ENCODE measurements at places on chromosomes 12 and 14.

GRCh38 chr14:74860899-74861733, 14.8 kb downstream of the PROX2 start:
- DNase-seq: peak; percentile 91

DNA sequence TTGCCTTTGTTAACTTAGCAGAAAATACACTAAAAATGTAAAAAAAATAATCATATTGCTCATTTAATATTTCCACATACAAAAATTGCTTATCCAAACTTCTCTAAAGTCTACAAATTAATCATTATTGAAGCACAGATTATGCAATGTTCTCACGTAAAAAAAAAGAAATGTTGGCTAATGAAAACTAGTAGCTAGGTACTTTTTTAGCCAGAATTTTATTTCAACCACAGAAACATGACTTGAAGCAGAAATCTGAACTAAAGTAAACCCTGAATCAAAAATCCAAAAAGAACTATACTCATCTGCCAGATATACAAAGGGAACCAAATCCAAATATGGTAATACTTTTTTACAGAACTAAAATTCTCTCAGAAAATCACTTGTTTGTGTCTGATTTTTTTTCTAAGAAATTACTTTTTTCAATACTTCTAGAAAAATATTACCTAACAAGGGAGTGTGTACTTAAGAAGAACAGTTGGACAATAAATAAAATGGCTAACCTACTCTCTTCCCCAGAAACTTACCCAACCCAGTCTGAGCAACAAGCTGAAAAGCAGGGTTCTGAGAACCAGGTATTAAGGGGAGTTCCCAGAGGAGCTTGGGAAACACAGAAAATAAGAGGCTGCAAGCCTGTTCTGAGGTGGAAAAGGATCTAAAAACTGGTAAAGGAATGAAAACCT, 78.4 kb upstream of the RAP1B start:
- DNase-seq: no peak

GRCh38 chr12:51307655-51308593, 16.1 kb downstream of the BIN2 start:
- DNase-seq: peak; percentile 43

DNA sequence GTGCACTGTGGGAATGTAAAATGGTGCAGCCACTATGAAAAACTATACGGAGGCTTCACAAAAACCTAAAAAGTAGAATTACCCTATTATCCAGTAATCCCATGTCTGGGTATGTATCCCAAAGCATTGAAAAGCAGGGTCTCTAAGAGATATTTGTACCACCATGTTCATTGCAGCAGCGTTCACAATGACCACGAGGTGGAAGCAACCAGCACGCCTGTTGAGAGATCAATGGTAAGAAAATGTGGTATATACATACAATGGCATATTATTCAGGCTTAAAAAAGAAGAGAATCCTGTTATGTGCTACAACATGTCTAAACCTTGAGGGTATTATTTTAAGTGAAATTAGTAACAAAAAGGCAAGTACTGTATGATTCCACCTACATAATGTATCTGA, 910 bp upstream of the NOPCHAP1 start:
- no peak for DNase-seq

- DNase-seq: no peak
These were observed 224.9 kb downstream of the NTF3 start for GRCh38 chr12:5656836-5657235.

DNA sequence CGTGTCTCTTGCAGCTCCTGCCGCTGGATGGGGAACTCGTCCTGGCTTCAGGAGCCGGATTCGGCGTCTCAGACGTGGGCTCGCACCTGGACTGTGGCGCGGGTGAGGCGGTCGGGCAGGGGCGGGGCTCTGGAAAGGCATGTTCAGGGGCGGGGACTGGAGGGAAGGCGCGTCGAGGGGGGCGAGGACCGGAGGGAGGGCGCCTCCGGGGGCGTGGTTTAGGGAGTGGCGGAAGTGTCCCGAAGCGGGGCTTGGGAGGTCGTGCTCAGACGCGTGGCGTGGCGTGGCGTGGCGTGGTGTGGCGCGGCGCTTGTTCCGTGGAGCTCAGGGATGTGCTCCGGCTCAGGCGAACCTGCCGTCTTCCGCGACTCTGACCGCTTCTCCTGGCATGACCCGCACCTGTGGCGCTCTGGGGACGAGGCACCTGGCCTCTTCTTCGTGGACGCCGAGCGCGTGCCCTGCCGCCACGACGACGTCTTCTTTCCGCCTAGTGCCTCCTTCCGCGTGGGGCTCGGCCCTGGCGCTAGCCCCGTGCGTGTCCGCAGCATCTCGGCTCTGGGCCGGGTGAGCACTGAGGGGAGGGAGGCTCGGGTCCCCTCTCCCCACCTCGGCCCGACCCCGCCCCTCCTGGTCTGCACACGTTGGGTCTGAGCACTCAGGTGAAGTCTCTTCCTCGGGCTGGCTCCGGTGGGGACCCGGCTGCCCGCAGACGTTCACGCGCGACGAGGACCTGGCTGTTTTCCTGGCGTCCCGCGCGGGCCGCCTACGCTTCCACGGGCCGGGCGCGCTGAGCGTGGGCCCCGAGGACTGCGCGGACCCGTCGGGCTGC, 6.2 kb downstream of the AMN start:
- DNase-seq: peak; percentile 82

DNA sequence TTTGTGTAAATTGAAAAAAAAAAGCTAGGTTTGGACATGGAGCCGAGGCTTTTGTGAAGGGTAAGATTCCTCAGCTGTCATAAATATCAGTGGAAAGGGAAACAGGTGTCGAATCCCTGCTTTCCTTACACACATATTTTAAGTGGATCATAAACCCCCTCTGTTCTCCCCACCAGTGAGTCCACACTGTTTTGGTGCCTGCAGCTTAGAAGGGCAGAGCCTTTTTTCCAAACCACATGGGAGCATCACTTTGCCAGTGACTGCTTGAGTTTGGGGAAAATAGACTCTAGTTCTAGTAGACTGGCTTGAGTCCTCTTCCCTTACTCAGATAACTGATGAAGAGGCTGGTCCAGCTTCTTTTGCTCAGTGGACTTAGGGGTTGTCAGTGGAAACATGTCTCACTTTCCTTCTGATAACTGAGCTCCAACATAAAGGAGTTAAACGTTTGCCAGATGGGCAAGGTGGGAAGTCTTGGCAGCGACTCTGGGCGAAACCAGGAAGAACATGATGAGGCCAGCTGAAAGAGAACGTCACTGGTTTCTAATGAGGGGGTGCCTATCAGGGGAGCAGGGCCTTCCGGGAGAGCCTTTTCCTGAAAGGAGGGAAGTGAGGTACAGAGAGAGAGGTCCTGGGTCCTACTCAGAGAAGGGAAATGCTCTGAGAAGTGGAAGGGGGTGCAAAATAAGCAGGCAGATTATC, 168.1 kb upstream of the PARP11 start:
- no peak for DNase-seq

- DNase-seq: no peak
These were observed 51.8 kb downstream of the GNS start for GRCh38 chr12:64707362-64707761.

DNA sequence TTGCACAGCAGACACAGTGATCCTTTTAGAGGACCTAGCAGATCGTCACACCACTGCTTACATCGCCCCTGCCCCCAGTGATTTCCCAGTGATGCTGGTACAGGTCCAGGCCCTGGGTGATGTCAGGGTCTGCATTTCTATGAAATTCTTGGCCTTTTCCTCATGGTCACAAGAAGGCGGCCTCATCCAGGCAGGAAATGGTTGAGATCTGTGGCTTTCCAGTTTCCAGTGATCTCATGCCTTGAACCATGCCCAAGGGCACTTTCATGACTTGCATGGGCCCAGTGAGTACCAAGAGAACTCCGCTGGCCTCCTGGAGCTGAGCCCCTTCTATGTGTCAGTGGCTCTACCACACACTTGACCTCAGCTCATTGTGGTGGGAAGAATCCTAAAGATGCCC, 41.9 kb upstream of the BDKRB2 start:
- no peak for DNase-seq

- DNase-seq: no peak
These were observed 107.5 kb downstream of the DAAM1 start for GRCh38 chr14:59295951-59296350.

DNA sequence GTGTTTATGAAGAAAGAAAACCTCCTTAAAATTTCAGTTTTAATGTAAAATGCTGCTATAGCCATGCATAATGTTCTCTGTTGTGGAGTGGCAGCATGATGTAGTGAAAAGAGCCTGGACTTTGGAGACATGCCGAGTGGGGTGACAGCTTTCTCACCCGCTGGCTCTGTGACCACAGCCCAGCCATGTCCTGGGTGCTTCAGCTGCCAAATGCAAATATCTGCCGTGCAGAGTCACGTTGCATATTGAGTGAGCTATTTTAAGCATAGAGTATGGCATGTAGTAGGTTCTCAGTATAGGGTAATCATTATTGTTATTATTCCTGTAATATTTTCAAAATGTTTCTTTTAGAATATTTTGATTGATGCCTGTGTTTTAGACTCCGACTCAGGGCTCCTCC, 15.5 kb upstream of the TCTN2 start:
- no peak for DNase-seq

DNA sequence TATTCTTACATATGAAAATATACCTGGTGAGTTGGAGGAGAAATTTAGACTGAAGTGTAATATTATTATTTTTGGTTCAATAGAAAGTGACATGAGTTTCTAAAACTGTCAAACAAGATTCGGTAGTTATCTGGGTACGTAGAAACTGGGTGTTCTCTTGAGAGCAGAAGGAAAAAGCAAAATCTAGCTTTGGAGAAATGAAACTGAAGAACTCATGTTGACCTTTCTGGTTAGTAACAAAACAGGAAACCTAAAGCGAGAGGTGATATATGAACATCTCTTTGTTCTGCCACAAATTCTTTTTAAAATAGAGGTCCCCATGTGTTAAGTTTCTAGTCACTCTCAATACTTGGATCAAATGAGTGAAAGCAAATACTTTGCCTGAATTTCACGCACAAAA, 401.7 kb downstream of the TRHDE start:
- DNase-seq: no peak

DNA sequence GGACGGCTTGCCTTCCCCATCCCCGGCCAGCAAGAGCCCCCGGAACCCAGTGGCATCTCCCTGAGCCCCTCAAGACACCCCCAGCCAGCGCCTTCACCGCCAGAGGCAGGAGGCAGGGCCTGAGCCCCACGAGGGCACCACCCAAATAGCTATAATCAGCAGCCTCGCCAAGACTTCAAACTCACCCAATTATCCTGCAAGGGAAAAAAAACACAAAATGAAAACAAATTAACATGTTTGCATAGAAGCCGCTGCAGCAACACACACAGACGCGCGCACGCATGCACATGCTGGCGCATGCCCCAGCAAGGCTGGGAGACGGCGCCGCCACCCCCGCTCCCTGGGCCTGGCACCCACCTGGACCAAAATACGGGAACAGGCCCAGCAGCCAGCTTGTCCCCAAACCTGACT, 15.8 kb downstream of the FAM222A start:
- no peak for DNase-seq

DNA sequence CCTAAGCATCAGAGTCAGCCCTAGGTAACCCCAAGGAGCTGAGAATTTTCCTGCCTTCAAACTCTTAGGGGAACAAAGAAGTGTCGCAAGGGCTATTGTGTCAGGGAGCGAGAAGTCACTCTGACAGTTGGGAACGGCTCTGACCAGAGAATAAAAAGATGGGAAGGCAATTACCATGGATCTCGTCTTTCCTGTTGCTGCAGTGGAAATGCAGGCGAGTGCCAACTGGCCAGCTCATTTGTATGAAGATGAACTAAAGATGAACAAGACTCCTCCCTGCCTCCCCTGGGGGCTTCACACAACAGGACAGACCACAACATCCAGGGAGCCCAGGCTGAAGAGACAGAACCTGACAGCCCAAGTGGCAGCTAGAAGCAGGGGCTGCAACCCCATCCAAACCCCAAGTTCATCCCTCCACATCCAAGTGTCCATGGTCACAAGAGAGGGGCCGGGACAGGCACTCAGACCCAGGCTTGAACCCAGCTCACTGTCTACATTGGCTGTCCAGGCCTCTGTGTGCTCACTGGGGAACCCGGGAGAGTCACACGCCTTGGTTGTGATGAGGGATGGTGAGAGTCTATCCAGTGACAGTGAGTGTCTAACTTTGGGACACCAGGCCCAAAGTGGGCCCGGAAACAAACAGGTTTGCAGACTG, 322.4 kb downstream of the BCL11B start:
- DNase-seq: no peak

DNA sequence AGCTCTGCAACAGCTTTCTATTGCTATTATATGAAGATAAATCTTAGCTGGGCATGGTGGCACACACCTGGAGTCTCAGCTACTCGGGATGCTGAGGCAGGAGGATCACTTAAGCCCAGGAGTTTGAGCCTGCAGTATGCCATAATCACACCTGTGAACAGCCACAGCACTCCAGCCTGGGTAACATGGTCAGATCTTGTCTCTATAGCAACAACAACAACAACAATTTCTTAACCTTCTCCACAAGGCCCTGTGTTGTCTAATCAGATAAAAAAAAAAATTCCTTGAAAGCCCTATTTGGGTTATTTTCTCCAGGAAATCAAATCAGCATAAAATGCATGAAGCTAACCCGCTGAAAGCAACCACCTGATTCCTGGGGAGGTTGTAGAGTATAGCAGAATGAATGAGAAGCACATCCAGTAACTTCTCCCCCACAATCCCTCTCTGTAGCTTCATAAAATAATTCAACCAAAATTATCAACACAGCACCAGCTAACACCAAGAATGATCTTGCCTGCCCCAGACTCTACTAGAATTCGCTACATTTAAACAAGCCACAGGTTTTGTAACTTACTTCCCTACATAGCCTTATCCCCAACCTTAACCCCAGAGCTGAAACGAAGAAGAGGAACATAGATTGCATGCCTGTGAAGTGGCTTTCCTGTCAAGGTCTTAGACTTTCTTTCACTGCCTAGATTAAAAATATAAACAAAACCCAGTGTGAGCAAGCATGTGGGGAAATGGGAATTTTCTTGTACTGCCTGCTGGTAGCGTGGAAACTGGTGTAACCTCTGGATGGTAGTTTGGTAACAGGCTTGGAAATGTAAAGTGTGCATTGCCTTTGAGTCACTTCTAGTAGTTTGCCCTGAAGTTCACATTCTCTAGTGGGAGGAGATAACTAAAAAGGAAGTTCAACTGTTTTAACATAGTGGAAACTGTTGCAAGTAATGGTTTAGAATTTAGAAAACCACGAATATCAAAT, 6.0 kb upstream of the STK38L start:
- no peak for DNase-seq

DNA sequence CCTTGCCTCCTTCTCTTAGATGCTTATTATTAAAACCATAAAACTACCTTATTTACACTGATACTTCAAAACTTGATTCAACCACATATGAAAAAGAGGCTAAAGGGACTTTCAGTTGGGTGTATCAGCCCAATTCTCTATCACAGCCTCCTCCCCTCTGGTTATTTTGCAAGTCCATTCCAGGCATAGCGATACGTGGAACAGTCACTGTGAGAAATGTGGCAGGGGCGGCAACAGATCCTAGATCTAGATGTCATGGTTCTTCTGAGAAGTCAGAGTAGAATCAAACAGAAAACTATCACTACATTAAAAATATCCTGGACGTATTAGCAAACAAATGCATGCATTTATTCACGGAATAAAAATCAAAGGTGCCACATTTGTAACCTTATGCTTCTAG, 83.2 kb downstream of the RALGAPA1 start:
- no peak for DNase-seq

- no peak for DNase-seq
These were observed 18.0 kb downstream of the TUBA1A start for GRCh38 chr12:49170924-49171323.

Measured in mucosa of gallbladder (tissue), 1 donor.